ENCODE measurements at places on chromosomes 6 and 20.

DNA sequence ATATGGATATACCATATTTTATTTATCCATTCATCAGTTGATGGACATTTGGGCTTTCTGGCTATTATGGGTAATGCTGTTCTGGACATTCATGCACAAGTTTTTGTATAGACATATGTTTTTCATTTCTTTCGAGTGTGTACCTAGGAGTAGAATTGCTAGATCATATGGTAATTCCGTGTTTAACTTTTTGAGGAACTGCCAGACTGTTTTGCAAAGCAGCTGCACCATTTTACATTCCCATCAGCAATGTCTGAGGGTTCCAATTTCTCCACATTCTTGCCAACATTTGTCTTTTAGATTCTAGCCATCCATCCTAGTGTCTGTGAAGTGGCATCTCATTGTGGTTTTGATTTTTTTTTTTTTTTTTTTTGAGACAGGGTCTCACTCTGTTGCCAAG is 20.8 kb downstream of the SRC start:
- DNase-seq: no peak

DNA sequence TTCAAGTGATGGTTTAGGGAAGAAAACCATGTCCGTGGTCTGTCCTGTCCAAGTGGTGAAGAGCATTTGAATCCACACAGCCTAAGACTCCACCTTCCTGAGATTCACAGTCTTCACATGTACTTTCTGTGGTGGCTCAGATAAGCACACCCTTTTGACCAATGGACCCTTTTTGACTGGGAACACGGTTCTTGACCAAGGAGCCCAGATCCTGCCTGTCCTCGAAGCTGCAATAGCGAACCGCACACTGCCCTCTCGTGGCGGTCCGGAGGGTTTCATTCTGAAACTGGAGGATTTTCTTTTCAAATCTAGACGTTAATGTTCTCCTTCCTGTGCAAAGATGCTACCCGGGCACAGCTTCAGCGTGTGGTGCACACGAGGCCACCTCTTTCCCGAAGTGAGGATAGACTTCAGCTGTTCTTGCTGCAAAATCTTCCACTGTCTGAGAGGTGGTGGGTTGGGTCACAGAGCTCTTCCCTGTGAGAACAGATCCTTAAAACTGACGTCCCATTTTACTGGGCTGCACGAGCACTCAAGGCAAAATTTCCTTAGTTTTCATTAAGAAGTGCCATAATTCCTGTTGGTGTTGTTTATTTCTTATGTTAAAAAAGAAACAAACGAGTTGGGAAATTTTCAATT is 90.5 kb downstream of the SYNJ2 start:
- peak; percentile 75 for DNase-seq

GRCh38 chr20:47127999-47128398 is 228.5 kb downstream of the ZMYND8 start:
- no peak for DNase-seq

DNA sequence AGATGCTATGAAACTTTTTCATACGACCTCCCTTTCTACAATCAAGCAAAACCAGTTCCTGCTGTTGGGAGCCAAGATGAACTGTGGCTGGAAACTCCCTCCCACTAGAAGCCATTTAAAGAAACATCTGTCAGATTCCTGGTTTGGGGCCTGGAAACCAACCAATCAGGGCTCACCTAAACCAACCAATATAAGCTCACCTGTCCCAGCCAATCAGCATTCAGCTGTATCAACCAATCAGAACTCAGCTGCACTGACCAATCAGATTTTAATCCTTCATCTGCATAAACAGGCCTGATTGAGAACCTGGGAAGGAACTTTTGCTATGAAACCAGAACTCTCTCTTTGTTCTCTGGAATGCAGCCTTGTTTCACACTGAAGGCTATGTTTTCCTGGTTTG is 42.4 kb downstream of the SNX14 start:
- no peak for DNase-seq

DNA sequence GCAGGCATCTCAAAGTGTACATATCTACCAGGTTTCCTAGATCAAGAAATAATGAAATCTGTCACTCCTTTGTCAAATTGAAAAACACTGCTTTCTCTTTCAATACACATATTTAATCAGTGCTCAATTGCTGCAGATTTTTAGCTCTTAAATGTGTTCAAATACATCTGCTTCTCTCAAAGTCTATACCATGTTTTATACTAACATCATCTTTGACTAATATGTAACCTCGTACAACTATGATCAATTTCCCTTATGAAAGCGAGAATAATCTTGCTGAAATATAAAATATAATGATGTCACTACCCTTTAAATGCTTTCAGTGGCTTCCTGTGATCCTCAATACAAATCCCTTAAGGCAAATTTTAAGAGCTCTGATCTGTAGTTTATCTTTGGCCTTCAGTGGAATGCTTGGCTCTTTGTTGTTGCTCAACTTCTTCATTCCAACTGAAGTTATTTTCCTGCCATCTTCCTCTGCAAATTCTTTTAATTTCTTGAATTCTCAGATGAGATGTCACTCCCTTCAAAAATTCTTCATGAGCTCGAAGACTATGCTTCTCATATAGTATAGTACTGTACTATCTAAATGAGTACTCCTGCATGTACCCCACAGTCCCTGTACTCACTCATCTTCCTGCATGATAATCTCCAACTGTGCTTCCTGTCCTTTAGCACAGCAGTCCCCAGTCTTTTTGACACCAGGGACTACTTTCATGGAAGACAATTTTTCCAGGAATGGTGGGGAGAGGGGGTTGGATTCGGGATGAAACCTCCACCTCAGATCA is 545.1 kb upstream of the GJE1 start:
- DNase-seq: peak; percentile 45

DNA sequence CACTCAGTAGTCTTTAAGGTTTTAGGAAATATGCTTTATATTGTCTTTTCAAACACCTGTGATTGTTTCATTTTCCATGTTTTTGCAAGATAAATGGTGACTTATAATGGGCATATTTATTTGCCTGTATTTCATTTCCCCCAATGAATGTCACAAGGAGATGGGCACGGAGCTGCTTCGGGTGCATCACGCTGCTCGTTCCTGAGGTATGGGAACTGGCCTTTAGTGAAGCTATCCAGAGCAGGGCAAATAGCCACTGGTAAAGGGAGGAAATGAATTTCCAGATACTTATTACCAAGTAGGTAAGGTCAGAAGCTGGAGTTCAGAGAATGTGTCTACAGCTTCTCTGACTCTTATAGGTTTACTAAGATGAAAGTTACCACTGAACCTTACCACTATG is 3.7 kb downstream of the POU3F2 start:
- no peak for DNase-seq

GRCh38 chr20:38239441-38239840 is 21.1 kb downstream of the KIAA1755 start:
- peak; percentile 69 for DNase-seq

DNA sequence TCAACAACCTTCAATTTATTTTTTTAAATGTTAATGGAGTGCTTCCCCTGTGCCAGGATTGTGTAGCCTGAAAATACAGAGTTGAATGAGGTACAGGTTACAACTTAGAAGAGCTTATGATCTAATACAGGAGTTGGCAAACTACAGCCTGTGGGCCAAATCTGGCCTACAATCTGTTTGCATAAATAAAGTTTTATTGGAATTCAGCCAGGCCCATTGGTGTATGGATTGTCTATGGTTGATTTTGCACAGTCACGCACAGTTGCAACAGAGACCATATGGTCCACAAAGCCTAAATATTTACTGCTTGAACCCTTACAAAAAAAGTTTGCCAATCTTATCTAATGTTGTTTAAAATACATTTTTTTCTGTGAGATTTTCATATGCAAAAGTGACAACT is 177.3 kb upstream of the CCN2 start:
- no peak for DNase-seq

DNA sequence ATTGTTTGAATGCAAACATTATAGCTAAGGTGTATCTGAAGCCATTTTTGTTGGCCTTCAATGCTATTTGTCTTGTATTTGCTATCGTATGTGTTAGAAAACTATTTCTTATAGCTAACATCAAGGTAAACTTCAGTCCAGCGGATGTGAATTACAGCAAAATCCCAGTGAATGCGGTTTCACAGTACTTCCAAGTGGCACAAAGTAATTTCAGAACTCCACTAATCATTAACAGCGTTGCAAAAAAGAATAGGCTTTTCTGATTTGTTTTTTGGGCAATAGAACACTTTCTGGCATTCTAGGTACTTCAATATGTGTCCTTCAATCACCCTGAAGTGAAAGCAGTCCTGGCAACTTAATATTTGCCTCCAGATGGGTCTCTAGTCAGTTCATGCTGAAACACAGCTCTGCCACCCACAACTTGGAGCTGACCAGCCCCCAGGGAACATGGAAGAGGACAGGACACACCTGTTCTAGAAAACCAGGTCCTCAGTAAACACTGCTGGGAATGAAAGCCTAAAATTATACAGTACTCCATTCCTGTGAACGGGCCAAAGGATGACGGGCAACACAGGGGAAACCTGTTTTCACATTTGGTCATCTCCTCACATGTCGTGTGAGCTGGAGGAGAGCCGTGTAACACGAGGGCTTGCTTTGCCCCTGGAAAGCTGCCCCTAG is 9.7 kb upstream of the MRPS10 start:
- DNase-seq: no peak

- no peak for DNase-seq
Observed at GRCh38 chr6:56758120-56758519, 115.4 kb upstream of the DST start.

DNA sequence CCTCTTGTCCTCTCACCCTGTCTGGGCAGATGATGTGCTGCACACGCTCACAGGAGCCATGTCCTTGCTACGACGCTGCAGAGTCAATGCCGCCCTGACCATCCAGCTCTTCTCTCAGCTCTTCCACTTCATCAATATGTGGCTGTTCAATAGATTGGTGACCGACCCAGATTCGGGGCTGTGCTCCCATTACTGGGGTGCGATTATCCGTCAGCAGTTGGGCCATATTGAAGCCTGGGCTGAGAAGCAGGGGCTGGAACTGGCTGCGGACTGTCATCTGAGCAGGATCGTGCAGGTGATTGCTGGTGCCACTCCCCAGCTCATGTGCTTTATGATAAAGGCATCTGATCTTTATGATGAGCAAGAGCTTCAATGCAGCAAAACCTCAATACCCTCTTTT is 82.3 kb upstream of the KIF25 start:
- DNase-seq: no peak

- DNase-seq: no peak
Observed at GRCh38 chr6:144957236-144957937, 672.3 kb downstream of the UTRN start.

DNA sequence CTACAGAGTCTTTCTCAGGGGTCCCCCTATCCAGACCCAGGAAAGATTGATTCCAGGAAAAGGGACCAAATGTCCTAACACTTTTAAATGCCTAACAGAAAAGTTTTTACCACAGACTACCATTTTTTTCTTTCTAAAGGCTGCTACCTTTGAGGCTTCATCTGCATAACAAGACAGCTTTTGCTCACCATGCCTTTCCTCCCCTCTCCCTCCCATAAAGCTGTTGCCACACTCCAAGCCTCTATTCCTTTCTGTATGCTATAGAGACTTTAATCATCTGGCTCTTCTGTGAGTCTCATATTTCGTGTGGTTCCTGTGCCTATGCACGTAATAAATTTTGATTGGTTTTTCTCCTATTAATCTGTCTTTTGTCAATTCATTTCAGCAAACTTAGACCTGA is 26.0 kb upstream of the LIN28B start:
- DNase-seq: no peak

GRCh38 chr6:105304825-105305224 is 98.1 kb downstream of the PREP start:
- peak; percentile 30 for DNase-seq

DNA sequence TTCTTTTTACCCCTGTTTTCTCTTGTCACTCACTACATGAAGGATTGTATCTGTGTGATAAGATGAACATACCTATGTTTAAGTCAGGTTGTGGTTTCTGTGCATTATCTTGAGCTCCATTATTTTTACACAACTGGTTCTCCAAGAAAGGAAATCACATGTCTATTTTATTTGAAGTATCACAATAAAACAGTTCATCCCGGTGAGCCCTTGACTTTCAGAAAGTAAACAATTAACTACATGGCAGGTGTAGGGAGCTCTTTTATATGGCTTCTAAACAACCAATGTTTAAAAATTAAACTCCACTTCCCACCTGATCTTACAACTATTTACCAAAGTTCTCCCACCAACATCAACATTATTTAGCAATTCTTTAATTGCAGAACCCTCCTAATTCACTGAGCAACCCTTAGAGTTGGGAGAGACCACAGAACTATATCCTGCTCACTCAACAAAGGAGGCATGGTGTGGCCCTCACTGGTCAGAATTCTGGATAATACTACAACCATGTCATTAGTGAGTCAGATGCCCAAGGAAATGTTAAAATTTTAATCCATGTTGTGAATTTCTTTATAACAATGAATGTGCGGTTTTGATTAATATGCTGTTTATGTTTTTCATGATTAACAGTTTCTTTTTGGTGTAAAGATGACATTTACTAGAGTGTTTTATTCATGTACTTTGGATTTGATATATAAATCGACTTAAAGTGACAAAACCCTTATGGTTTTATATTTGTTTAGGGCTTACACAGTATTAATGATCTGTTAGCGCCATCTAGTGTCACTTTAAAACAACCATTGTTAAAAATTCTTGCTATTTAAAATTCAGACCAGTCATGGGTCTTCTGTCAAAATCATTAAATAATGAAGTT is 50.0 kb upstream of the SCGN start:
- DNase-seq: peak; percentile 30

DNA sequence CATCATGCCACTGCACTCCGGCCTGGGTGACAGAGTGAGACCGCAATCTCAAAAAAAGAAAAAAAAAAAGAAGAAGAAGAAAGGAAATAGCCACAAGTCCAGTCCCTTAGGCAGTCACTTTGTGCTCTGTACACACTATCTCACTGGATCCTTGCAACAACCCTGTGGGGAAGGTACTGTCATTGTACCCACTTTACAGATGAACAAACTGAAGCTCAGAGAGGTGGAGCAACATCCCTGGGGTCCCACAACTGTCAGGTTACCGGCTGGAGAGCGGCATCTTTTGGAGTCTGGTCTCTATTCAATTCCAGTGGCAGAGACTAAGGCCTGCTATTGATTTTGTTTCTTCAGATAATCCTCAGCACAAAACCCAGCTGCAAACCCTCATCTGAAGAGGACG is 12.2 kb downstream of the BPIFA2 start:
- no peak for DNase-seq

GRCh38 chr20:8640461-8640860 is 428.4 kb upstream of the PLCB4 start:
- DNase-seq: no peak

- DNase-seq: peak; percentile 59
Observed at GRCh38 chr6:16105854-16106253, 23.0 kb upstream of the MYLIP start.

Data from muscle of back (tissue), 13 donors.